ENCODE measurements at places on chromosomes 5 and 9. TPM values are rescaled to one million over a fixed set of nuclear protein-coding genes. Genes with fewer than 3 reads are reported as not detected.

The CCDC192 gene
- total RNA-seq: not detected

The NHP2 gene
- total RNA-seq: 296 TPM

GRCh38 chr5:119651486-119651885 is 22.1 kb downstream of the FAM170A start:
- no peak for DNase-seq

DNA sequence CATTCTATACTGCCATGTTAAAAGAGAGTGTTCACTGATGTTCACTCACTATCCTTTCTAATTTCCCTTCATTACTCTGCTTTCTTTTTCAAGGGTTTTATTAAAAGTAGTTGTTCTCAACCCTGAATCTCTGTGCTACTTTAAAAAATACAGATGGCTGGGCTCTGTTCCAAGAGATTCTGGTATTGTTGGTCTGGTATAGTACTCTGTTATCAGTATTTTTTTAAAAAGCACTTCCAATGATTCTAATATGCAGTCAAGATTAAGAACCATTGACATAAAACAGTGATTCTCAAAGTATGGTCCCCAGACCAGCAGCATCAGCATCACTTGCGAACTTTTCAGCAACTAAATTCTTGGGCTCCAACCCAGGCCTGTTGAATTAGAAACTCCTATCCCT is 77.0 kb upstream of the STARD4 start:
- DNase-seq: no peak

GRCh38 chr5:39169081-39169480 is 50.3 kb downstream of the FYB1 start:
- no peak for DNase-seq

- DNase-seq: no peak
These were observed 151.0 kb downstream of the GCNT1 start for GRCh38 chr9:76610011-76610352.

DNA sequence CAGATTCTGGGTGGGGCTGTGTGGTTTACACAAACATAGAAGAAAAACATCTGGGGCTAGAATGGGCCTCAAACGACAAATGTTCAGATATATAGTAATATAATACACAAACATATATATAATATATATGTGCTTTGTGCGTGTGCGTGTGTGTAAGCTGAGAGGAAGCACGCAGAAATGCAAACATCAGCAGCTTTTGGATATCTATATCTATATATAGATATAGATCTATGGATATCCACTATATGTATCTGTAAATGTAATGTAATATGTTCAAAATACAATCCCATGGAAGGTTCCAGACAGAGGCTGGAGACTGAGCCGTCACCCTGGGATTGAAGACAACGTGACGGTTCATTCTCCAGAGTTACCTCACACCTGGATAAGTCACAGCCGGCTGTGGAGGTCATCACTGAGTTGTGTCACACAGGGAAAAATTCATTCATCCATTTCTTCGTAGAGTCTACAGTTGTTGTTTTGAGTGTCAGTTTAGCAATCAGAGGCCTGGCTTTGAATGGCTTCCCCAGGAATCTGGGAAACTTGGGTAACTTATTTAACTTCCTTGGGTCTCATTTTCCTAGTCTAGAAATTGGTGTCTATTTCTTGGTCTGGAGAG is 123.0 kb upstream of the CPEB4 start:
- no peak for DNase-seq

- no peak for DNase-seq
These were observed 42.6 kb upstream of the SLC12A2 start for GRCh38 chr5:128040927-128041326.

DNA sequence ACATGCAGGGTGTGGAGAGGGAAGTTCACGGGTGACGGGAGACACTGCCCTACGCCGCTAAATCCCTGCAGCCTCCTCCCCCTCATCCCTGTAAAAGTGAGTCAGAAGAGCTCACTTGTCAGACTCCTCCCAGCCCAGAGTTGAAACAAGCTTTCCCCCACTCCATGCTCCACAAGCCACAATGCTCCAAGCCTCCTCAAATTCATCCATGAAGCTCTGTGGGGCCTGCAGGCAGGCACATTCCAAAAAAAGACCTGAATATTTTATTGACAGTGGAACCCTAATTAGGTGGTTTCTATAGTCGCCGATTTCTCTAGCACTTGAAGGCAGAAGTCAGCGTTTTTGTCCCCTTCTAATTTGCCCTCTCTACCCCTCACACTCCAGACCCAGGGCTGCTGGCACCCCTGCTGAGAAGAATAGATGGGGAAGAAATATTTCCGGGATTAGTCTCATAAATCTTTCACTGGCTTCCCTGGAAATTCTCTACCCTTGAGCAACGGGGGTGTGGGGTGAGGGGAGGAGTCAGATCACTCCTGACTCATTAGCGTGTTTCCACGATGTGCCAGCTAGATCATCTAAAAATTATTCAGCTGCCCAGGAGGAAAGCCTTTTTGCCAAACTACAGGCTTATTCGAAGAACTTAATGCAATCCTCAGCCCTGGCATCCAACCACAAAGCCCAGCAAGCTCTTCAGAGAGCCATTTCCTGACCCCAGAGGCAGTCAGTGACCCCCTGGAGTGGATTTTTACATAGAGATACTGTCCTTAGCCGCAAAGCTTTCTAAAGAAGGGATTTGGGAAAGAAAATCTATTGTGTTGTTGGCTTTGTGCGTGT is 97.1 kb downstream of the ENC1 start:
- no peak for DNase-seq

- no peak for DNase-seq
These were observed 465.4 kb downstream of the ICE1 start for GRCh38 chr5:5887833-5888232.

Data from activated CD8-positive, alpha-beta T cell treated with anti-CD3 and anti-CD28 coated beads for 36 hours (primary cell).